Smooth muscle cell of bladder (primary cell): ENCODE measurements at places on chromosomes 5 and 9. TPM values are rescaled to one million over a fixed set of nuclear protein-coding genes. Genes with fewer than 3 reads are reported as not detected.

The ANKRD18B gene
- 0.28 and 0.46 TPM in 2 replicates for total RNA-seq

The CER1 gene
- total RNA-seq, result not detected in 2 replicates

The ZNF879 gene
- 3.6 and 3.8 TPM in 2 replicates for total RNA-seq

The WNT8A gene
- total RNA-seq, result not detected in 2 replicates
